Renal cortex interstitium (tissue), 15 donors: ENCODE measurements at places on chromosomes 4 and X.

- no peak for DNase-seq
Measured at GRCh38 chrX:357693-358471, 28.8 kb downstream of the PPP2R3B start.

DNA sequence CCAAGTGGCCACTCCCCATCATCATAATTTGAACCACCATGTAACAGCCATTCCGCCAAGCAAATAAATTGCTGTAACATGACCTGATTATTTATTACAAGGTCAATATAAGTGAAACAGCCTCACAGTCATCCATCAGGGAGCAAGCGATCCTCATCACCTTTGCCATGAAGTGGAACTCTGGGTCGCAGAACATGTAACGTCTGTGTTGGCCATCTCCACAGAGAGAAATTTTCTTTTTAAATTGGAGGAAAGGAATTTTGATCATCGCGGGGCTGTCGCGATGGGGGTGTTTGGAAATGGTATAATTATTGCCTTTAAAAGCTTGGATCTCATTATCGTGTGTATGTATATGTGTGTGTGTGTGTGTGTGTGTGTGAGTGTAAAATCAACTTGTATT, 90.2 kb downstream of the SHOX start:
- DNase-seq = no peak

GRCh38 chrX:132382068-132382467, 106.8 kb downstream of the MBNL3 start:
- DNase-seq = no peak

GRCh38 chrX:85378461-85378860, 1.0 kb downstream of the POF1B start:
- DNase-seq = no peak

DNA sequence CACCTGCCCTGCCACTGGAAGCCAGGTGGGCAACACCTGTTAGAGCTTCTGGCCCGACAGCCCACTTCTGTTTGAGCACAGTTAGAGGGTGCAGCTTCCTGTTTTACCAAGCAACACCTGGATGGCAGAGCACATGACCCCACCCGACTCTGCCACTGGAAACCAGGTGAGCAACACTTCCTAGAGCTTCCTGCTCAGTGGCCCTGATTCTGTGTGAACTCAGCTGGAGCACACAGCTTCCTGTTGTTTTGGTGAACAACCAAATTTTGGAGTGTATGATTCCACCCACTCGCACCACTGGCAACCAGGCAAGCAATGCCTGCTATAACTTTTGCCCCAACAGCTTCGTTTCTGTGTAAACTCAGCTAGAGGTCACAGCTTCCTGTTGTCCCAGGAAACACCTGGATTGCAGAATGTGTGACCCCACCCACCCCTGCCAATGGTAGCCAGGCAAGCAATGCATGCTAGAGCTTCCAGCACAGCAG, 163.8 kb upstream of the KLF8 start:
- DNase-seq = no peak
